ENCODE measurements at places on chromosomes 5 and 9. TPM values are rescaled to one million over a fixed set of nuclear protein-coding genes. Genes with fewer than 3 reads are reported as not detected.

DNA sequence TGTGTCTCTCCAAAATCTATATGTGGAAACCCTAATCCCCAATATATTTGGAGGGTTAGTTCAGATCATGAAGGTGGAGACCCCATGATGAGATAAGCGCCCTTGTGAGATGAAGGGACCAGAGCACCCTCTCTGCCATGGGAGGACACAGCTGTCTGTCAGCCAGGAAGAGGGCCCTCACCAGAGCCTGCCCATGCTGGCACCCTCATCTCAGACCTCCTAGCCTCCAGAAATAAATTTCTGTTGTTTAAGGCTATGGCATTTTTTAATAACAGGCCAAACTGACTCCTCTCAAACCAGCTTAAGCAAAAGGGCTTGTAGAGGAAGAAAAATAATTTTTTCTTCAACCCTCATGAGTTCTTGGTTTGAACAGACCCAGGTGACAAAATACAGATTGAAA lies 79.2 kb upstream of the MAMDC2 start:
- no peak overlapping the region for H3K4me3 ChIP-seq
- H3K36me3 ChIP-seq, result no peaks in the 10 kb centered on the region

GRCh38 chr5:75468593-75468992 lies 42.8 kb downstream of the CERT1 start:
- H3K4me1 ChIP-seq, result no peaks in the 10 kb centered on the region
- DNase-seq, result no peak
- H3K36me3 ChIP-seq, result no peaks in the 10 kb centered on the region
- no peaks in the 10 kb centered on the region for H3K27me3 ChIP-seq

GRCh38 chr5:180468732-180469585 lies 25.2 kb upstream of the CNOT6 start:
- H3K4me1 ChIP-seq, result no peaks in the 10 kb centered on the region
- no peaks in the 10 kb centered on the region for H3K36me3 ChIP-seq
- no peak for DNase-seq
- no peak overlapping the region for H3K4me3 ChIP-seq
- H3K27me3 ChIP-seq, result no peaks in the 10 kb centered on the region
- H3K27ac ChIP-seq, result no peak overlapping the region

PRRT1B gene
- 1.1 TPM for total RNA-seq

- no peak for DNase-seq
- no peaks in the 10 kb centered on the region for H3K36me3 ChIP-seq
- H3K4me1 ChIP-seq, result no peaks in the 10 kb centered on the region
- H3K27me3 ChIP-seq, result no peaks in the 10 kb centered on the region
- no peak overlapping the region for H3K4me3 ChIP-seq
- no peak overlapping the region for H3K27ac ChIP-seq
Observed at GRCh38 chr9:113309204-113309813, 6.1 kb upstream of the RNF183 start.

GRCh38 chr9:128251732-128252100 lies 24.1 kb downstream of the GOLGA2 start:
- H3K27me3 ChIP-seq, result no peaks in the 10 kb centered on the region
- no peaks in the 10 kb centered on the region for H3K4me1 ChIP-seq
- no peak for DNase-seq
- H3K36me3 ChIP-seq, result no peaks in the 10 kb centered on the region
- H3K4me3 ChIP-seq, result no peak overlapping the region

DNA sequence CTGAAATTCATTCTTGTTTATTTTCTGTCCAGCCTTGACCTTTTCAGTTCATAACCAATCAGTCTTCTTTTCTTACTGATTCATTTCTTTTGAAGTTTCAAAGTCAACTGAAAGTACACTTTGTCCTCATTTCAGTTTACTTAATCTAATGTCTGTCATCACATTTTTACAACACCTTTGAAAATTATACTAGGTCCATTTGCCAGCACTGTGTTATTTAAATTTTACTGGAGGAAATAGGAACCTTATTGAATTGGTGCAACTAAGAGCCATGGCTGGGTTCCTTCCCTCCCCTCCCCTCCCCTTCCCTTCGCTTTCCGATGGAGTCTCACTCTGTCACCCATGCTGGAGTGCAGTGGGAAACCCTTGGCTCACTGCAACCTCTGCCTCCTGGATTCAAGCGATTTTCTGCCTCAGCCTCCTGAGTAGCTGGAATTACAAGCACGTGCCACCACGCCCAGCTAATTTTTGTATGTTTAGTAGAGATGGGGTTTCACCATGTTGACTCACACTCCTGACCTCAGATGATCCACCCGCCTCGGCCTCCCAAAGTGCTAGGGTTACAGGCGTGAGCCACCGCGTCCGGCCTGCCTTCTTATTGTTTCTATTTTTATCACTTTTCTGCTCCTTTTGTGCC lies 6.3 kb downstream of the RMI1 start:
- H3K27me3 ChIP-seq, result no peaks in the 10 kb centered on the region
- H3K4me3 ChIP-seq, result no peak overlapping the region
- H3K27ac ChIP-seq, result no peak overlapping the region

DNA sequence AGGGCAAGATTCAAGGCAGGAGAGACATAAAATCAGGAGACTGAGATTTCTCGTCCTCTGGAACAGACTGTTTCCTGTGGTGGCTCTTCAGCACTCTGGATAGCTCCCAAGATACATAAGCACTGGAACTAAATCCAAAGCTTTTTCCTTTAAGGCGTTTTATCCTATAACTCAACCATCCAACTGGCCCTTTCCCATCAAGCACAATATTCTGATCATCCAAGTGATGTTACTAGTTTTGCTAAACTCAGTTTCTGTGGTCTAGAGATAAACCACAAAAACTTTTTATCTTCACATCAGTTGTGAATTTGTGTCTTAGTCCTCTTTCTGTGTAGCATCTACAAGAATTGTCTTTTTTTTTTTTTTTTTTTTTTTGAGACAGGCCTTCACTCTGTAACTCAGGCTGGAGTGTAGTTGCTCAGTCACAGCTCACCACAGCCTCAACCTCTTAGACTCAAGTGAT lies 299.4 kb downstream of the COX7C start:
- no peaks in the 10 kb centered on the region for H3K4me1 ChIP-seq
- no peak for DNase-seq
- H3K4me3 ChIP-seq, result no peak overlapping the region
- H3K36me3 ChIP-seq, result no peaks in the 10 kb centered on the region
- no peaks in the 10 kb centered on the region for H3K27me3 ChIP-seq

ANXA2R gene
- 6.2 TPM for total RNA-seq

DNA sequence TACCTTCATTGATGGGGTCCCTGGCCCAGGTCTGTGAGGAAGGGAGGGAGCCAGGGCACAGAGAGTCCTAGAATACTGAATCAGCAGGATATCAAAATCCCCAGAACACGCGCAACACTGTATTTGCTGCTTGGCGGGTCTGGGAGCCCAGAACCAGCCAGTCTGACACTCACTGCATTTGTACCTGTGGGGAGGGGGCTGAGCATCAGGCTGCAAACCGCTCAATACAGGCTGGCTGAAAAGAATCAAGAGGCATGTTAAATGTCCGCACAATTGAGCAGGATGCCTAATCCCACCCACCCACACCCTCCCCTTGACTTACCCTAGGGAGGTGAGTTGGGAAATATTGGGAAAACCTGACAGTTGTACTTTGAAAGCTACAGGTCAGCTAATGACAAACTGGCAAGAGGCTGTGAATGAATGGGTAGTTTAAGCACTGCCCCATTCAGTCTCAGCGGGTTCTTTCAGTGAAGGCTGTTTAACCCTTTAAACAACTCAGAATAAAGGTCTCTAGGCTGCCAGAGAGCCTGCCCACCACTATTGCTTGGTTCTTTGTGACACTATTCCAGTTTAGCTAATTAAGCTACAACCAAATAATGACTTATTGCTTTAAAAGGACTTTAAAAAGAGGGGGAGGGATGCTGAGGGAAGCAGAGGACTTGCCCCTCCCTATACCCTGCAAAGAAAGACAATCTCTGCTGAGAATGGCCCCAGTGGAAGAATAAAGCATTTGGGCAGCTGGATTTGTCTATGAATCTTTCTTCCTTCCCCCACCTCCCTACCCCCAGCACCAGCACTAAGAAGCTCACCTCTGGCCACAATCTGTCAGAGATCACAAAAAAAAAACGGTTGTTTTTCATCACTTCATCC lies 5.0 kb downstream of the SPRY4 start:
- no peaks in the 10 kb centered on the region for H3K27me3 ChIP-seq
- peaks cover 67% of the 10 kb centered on the region for H3K4me1 ChIP-seq
- H3K36me3 ChIP-seq, result peaks cover 15% of the 10 kb centered on the region
- H3K27ac ChIP-seq, result peak overlapping the region; percentile 95
- DNase-seq, result no peak

- no peaks in the 10 kb centered on the region for H3K27me3 ChIP-seq
- H3K27ac ChIP-seq, result no peak overlapping the region
- no peaks in the 10 kb centered on the region for H3K36me3 ChIP-seq
- H3K4me3 ChIP-seq, result no peak overlapping the region
- no peak for DNase-seq
- H3K4me1 ChIP-seq, result no peaks in the 10 kb centered on the region
Observed at GRCh38 chr5:164058621-164059020, 553.2 kb downstream of the MAT2B start.

FOXD4 gene
- total RNA-seq, result 0.23 TPM

DNA sequence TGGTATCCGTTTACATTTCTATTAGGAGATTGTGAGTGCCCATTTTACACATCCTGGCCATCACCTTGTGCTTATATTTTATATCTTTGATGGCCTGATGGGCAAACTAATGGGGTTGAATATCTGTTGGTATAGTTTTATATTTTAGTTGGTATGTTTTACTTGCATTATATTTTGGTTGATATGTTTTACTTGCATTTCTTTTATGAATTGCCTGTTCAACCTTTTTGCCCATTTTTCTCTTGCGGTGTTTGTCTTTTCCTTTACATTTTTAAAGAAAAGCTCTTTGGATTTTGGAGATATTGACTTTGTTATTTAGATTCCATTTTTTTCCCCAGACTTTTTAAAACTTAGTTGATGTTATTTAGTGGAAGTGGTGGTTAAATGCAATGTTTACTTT lies 14.6 kb downstream of the ZNF618 start:
- H3K27me3 ChIP-seq, result no peaks in the 10 kb centered on the region
- no peak for DNase-seq
- no peaks in the 10 kb centered on the region for H3K4me1 ChIP-seq
- H3K4me3 ChIP-seq, result no peak overlapping the region

- no peak overlapping the region for H3K4me3 ChIP-seq
- H3K4me1 ChIP-seq, result no peaks in the 10 kb centered on the region
- H3K27ac ChIP-seq, result peak overlapping the region; percentile 17
- H3K27me3 ChIP-seq, result no peaks in the 10 kb centered on the region
- no peak for DNase-seq
Observed at GRCh38 chr5:57448287-57448686, 34.3 kb downstream of the ACTBL2 start.

DNA sequence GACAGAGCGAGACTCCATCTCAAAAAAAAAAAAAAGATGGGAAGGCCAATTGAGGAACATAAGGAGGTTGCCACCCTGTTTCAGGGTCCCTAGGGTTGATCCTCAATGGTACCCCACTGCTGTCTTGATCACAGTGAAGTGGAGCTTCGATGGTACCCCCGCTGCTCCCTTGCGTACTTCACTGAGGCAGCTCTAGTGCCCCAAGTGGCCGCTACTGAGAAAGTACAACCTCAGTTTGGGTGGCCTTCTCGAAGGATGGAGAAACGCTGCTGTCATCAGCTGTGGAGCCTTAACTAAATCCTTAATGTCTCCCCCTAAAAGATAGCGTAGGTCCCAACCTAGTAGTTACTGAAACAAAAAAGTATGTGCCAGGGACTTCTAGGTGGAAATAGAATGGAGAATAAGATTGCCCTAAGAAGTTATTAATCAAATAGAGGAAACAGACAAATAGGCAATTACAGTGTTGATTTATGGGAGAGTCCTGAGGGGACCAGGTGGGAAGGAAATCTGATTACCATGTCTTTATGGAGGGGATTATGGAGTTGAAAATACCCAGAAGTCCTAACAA lies 6.3 kb downstream of the TESK1 start:
- peaks cover 6% of the 10 kb centered on the region for H3K4me1 ChIP-seq
- no peak overlapping the region for H3K4me3 ChIP-seq
- DNase-seq, result peak; percentile 18
- no peaks in the 10 kb centered on the region for H3K36me3 ChIP-seq

DNA sequence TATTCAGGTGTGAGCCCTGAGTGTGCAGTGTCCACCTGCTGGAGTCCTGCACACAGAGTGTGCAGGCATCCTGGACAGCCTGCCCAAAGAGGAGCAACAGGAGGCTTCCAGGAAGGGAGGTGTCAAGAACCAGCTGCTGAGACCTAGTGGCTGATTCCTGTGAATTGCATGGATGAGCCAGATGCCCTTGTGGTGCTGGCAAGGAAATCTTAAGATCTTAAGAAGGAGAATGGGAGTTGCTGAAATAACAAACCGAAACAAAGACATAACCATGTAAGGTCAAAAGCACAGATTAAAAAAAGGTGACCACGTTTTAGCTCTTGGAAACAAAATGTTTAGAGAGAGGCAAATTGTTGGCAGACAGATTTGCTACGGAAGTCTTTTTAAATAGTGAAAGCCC lies 29.3 kb upstream of the RPS23 start:
- DNase-seq, result no peak
- no peaks in the 10 kb centered on the region for H3K27me3 ChIP-seq
- H3K4me1 ChIP-seq, result no peaks in the 10 kb centered on the region

NOL8 gene
- 30.6 TPM for total RNA-seq

- DNase-seq, result no peak
- H3K27me3 ChIP-seq, result no peaks in the 10 kb centered on the region
- no peaks in the 10 kb centered on the region for H3K36me3 ChIP-seq
- no peaks in the 10 kb centered on the region for H3K4me1 ChIP-seq
- no peak overlapping the region for H3K4me3 ChIP-seq
Observed at GRCh38 chr5:120162321-120162720, 301.8 kb upstream of the PRR16 start.

NUP188 gene
- total RNA-seq, result 69.9 TPM

GRCh38 chr5:170818232-170818631 lies 34.7 kb downstream of the GABRP start:
- H3K27ac ChIP-seq, result no peak overlapping the region
- peaks cover 2% of the 10 kb centered on the region for H3K27me3 ChIP-seq
- no peak for DNase-seq
- no peaks in the 10 kb centered on the region for H3K36me3 ChIP-seq
- no peaks in the 10 kb centered on the region for H3K4me1 ChIP-seq
- no peak overlapping the region for H3K4me3 ChIP-seq

- H3K36me3 ChIP-seq, result no peaks in the 10 kb centered on the region
- no peak overlapping the region for H3K4me3 ChIP-seq
- DNase-seq, result no peak
- H3K27ac ChIP-seq, result no peak overlapping the region
- no peaks in the 10 kb centered on the region for H3K27me3 ChIP-seq
Observed at GRCh38 chr5:113110117-113110516, 133.5 kb downstream of the DCP2 start.

RNF208 gene
- 11.5 TPM for total RNA-seq

GABRG2 gene
- total RNA-seq, result not detected

GRCh38 chr9:106414042-106414441 lies 448.9 kb upstream of the ZNF462 start:
- no peaks in the 10 kb centered on the region for H3K4me1 ChIP-seq
- no peaks in the 10 kb centered on the region for H3K36me3 ChIP-seq
- H3K4me3 ChIP-seq, result no peak overlapping the region
- no peaks in the 10 kb centered on the region for H3K27me3 ChIP-seq
- H3K27ac ChIP-seq, result no peak overlapping the region

DNM1 gene
- total RNA-seq, result 18.7 TPM

CCDC171 gene
- 1.5 TPM for total RNA-seq

SERF1A gene
- 5.1 TPM for total RNA-seq
